ENCODE measurements at places on chromosomes 12 and 14.

DNA sequence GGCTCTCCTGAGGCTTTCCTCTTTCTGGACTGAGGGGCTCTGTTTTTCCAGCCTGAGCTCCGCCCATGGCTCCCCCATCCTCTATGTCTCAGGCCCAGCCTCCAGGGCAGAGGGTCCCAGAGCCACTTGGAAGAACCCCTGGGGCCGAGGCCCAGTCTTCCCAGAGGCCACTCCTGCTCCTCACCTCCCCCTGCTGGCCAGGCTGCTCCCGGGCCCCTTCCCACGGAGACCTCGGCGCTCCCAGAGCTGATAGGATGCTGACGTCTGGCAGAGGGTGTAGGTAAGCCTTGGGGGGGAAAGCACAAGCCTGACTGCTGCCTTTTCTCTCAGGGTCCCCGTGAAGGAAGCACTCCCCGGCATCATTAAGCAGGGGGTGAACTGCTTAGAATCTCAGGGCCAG, 51.4 kb downstream of the ERH start:
- peak; percentile 42 for DNase-seq

DNA sequence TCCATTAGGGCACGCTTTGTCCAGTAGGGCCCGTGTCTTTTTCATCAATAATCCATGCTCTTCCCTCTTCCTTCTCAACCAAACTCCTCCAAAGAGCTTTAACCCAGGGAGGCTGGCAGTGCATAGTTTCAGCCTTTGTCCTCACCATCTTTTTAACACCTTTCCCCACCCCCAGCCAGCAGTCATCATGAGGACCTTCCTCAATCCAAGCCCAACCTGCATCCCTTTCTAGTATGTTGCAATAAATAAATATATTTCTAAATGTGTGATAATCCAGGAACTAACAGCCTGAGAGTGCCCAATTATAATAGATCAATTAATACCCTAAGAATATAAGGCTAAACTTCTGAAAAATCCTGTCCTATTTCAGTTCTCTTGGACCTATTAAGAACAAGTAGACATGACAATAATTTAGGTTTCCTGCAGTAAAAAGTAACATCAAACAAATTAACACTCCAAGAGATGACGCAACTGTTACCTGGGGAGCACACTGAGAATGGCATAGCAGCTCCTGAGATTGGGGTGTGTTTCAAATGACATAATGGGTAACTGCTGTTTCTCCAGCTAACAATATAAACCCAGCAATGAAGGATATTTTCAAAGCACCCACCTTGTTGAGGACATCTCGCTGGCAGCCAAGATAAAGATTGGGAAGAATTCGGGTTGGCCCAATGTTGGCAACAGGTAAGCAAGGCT, 62.6 kb downstream of the DUSP16 start:
- DNase-seq: no peak

- DNase-seq: peak; percentile 20
These were observed 362.1 kb downstream of the RAD51B start for GRCh38 chr14:68181519-68182326.

- no peak for DNase-seq
These were observed 2.3 kb downstream of the SERPINA5 start for GRCh38 chr14:94583557-94583956.

GRCh38 chr12:74446466-74446865, 91.2 kb upstream of the ATXN7L3B start:
- DNase-seq: no peak

DNA sequence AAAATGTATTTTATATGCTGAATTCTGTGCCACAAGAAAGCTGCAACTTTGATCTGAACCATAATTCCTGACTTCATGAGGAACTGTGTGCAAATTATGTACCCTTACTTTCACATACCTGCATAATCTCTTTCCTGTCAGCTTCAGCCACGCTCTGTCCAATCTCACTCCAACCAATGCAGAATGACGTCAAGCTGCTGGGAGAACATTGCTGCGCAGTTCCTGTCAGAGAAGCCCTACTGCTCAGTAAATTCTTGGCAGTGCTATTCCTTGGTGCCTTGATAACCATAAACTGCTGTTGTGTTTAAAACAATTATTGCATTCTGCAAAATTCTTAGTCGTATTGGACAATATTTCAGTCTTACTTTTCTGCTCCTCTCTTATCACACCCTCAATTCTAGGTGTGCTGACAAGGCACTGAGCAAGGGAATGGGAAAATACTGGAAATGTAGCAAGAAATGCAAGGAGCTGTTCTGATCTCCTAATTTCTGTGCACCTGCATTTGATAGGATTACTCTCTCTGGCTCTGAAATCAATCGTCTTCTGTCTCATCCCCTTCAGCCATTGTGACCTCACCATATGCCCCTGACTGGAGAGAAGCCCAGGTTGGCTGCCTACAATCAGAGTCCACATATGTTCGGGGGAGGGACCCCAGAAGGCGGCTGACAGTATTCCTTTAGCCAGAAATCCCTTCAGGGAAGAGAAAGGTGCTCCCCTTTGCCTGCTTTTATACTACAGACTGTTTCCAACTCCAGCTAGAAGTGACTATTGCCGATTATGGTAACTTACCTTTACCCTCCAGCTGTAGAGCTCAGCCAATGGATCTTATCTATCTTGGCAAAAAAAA, 274.9 kb upstream of the NOVA1 start:
- no peak for DNase-seq

GRCh38 chr12:113910751-113911272, 55.3 kb downstream of the RBM19 start:
- no peak for DNase-seq

DNA sequence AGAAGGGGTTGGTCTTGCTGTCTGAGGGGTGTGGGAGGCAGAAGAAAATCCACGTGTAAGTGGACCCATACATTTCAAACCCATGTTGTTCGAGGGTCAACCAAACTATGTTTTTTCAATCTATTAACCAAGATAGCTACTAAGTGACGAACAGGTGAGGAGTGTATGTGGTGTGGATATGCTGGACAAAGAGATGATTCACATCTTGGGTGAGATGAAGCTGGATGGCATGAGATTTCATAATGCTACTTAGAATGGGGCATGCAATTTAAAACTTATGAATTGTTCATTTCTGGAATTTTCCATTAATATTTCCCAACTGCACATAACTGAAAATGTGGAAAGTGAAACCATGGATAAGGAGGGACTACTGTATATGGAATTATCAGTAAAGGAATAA, 17.9 kb upstream of the KTN1 start:
- DNase-seq: no peak

DNA sequence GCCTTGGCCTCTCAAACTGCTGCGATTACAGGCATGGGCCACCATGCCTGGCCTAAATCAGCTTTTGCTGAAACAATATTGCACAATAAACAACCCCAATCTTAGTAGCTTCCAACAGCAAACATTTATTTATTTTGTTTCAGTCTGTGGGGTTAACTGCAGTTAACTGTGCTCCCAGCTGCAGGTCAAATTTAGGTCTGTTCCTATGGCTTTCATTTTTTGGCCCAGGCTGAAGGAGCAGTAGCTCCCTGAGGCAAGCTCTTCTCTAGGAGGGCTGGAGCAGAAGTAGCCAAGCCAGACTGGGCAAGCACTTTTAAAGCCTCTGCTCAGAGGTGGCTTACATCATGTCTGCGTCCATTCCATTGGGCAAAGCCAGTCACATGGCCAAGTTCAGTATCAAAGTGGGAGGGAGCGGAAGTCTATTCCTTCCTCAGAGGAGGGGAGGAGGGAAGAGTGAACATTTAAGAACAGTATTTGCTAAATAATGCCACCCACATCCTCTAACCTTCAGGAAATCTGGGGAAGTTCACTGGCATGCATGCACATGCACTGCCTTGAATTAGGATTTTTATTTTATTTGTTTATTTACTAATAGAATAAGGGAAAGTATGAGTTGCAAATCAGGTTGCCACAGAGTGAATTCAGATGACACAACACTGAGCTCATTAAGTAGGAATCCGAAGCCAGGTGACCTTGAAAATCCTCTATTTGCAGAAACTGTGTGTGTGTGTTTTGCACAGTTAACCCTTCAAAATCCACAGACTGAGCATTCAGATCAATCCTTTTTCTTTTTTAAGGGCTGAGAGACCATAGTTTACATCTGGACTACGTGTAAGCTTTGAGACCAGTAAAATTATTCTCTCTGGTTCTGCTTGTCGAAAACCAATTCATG, 122.0 kb upstream of the SEL1L start:
- no peak for DNase-seq

DNA sequence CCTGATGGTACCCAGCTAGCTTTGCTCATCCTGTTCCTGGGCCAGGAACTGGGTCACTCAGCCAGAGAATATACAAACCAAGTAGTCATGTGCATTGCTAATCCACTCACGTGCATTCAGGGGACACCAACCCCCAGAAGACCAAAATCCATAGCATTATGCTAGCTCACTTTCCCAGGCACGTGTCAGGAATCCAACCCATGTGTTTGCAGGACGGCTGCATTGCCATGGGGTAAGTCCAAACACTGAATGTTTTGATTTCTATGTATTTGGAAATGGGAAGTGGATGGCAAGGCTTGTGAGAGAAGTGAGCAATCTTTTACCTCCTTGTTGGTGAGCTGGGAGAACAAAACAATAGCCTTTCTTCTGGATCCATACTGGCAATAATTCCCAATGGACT, 87.1 kb upstream of the FOXN3 start:
- DNase-seq: no peak

- no peak for DNase-seq
These were observed 34.8 kb upstream of the FRMD6 start for GRCh38 chr14:51616724-51617409.

DNA sequence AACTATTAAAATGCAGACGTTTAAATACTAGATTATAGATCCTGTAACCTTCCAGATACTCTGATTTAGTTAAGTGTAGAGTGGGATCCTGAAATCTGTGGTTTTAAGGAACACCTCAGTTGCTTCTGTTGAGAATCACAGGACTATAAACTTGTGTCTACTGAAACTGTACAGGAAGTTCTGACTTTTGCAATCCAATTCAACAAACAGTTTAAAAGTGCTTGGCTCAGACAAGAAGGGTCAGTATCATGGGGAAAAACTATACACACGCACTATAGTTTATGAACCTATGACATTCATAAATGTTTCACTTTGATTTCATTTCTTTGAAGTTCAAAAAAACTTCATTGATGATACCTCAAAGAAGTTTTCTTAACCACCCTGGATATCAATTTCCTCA, 13.8 kb downstream of the PDE3A start:
- DNase-seq: no peak

DNA sequence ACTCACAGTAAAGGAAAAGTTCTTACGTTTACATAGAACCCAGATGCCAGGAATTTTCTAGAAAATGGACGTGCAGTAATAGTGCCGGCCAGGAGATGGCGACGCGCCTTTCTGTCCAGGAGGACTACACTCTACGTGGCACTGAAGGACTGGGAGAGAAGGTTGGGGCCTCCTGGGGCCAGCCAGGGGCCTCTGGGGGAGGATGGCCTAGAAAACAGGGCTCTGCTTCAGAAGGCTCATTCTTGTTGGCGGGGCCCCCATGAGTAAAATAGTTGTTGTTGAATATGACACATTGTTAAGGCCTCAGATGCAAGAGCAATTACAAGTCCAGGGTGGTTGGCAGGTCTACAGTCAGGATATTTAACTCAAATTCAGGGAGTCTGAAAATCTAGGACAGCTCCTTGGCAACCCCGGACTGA, 120.1 kb upstream of the MAX start:
- DNase-seq: peak; percentile 60

DNA sequence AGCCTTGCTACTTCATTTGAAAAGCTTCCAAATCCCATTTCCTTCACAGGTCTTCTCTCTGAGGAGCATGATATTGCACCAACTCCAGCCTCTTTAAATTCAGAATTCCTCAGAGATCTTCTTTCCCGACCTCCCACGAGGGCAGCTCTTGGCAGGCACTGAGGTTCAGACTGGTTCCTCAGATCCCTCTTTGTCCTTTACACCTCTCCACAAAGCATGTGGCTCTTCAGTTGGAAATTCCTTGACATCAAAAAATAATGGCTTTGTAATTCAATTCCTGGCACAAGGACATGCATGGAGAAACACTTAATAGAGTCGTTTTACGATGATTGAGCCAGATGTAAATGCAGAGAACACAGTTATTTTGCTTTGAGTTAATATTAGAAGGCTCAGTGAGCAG, 63.2 kb upstream of the TMX1 start:
- no peak for DNase-seq

- DNase-seq: no peak
These were observed 68.0 kb upstream of the DICER1 start for GRCh38 chr14:95225251-95225887.

GRCh38 chr14:101687756-101688546, 73.6 kb upstream of the PPP2R5C start:
- no peak for DNase-seq

DNA sequence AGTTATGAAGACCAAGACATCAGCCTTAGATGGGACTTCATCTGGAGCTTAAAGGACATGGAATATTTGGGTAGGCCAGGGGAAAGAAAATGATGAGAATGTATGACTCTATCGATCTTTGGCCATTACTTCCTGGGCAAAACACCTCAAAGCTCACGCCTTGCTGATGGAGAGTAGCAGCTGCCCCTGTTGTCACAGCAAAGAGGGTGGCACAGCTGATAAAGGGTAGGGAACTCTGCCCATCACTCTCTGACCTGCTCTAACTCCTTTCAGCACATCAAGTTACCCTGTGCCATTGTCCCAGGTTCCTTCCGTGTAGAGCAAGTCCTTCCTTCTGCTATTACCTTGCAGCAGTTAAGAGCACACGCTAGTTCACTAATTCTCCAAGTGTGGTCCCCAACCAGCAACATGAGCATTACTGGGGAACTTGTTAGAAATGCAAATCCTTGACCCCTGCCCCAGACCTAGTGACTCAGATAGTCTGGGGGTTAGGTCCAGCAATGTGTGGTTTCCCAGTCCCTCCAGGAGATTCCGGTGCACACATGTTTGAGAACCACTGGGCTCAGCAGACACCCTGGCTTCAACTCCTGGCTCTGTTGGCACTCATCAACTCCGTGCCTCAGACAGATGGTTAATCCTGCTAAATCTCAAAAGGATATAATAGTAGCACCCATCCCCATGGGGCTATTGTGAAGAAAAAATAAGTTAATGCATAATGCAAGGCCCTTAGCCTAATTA, 93.7 kb upstream of the EEA1 start:
- DNase-seq: no peak

DNA sequence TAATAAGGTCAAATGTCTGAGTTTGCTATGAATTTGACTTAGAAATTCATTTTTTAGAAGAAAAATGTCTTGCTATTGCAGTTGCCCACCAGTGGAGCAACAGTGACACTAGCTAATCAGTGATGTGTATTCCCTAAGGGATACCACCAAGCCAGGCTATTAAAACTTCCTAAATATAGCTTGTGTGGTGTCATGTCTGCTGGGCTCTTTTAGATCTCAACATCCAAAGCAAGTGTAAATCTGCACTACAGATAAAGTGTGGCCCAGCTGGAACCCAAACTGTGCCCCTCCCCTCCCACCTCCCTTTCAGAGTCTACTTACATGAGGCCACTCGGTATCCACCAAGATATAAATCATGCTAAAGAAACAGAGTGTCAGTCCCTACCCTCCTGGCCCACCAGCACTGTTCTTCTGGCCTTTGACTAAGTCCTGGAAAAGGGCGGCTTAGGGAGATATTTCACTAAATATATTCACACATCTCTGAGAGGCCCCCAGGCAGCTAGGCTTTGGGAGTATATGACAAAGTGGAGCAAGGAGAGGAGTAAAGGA, 53.8 kb downstream of the SLC35F4 start:
- no peak for DNase-seq

- DNase-seq: no peak
These were observed 23.9 kb upstream of the MAP1LC3B2 start for GRCh38 chr12:116535241-116535640.
